ENCODE measurements at places on chromosomes 6 and 20.
A peak's percentile ranks its signal among the peaks of the same experiment; 100 is the strongest.

DNA sequence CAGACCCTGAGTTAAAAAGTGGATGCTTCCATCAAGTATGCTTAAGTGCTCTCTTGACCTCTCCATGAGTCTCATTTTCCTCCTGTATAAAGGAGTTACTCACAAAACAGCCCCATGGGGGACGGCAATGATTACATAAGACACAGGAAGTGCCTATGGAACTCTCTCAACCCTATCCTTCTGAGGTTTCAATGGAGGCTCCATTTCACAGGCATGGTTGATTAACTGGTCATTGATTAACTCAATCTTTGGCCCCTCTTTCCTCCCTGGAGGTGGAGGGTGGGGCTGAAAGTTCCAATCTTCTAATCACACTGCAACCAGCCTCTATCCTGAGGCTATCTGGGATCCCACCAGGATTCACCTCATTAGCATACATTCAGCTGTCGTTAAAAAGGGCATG, 29.3 kb downstream of the CST8 start:
- no peak for DNase-seq

GRCh38 chr20:51802170-51802751, at the start of gene SALL4:
Gene SALL4, minus strand, starts transcription at chr20:51802521. Its CDS starts 113 bp downstream, at chr20:51802408.
- no peak for DNase-seq

DNA sequence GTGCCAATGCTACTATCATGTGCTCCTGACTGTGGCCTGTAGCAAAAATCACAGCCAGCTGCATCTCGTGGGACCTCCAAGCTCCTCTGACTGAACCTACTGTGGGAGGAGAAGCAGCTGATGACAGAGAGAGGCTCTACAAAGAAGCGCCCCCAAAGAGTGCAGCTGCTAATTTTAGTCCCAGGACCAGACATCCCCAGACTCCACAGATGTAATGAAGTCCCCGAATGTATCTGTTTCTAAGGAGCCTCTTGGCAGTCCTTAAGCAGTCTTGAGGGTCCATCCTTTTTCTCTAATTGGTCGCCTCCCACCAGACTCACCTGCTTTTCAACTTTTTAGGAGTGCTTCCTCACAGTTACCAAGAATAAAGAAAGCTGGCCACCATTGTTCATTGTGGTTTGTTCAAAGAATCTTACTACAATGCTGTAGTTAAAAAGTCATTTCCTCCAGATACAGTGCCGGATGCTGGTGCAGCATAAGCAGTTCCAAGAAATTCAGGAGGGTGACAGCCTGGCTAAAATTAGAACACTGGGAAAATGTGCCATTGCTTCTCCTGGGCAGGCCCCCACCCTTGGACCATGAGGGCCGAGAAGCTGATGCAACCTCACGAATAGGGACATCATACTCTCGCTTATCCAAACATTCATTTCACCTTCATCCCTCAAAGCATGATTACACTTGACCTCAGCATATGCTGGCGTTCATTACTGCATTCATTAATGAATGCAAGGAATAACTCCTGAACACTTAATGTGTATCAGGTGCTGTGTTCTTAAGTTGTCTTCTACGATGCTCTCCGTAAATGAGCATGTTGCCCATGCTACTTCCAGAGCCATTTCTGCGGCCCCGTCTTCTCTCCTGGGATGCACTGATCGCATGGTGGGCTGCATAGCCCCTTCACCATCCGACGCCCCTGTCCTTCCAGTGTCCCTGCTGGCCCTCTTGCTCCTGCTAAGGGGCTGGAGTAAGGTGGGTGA, 66.4 kb downstream of the LY86 start:
- no peak for DNase-seq

GRCh38 chr20:36663031-36663430, 17.0 kb upstream of the SLA2 start:
- no peak for DNase-seq

- DNase-seq, result no peak
Measured at GRCh38 chr20:35582131-35582530, 33.5 kb upstream of the SPAG4 start.

DNA sequence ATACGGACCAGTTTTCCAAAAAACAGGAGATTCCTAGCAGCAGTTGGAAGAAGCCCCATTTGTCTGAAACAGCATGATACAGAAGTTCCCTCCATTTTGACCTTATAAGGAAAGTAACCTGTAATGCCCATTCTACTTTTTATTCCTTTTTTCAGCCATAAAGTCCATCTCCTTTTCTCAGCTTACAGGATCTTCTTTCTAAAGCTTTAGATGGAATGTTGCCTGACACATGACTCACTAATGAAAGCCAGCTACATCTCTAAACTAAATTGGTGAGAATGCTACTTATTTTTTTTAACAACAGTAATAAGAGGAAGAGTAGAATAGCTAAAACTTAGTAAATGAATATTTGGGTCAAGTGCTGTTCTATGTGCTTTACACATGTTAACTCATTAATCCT, 234.1 kb downstream of the CDH26 start:
- DNase-seq, result no peak

DNA sequence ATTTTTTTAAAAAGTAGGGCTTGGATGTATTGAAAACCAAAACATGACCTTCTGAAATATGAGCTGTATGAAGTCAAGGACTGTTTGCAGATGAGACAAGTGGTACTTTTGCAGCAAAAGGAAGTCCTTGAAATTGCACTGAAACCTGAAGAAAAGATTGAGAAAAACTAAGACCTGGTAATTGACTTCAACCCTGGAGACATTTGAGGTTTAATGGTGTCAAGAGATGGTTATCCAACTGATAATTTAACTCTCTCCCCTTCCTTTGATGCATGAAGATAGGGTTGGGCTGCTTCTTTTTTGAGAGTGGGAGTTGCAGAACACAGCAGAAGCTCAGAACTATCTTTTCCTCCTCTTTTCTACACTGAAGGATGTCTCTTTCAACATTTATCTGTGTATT, 180.9 kb upstream of the DTNBP1 start:
- DNase-seq, result no peak

GRCh38 chr6:31762878-31763618, 592 bp downstream of the SAPCD1 start:
- no peak for DNase-seq

GRCh38 chr6:122808121-122808885, 19.2 kb downstream of the SMPDL3A start:
- no peak for DNase-seq

- DNase-seq, result no peak
Measured at GRCh38 chr20:15774926-15775325, 798.3 kb downstream of the KIF16B start.

DNA sequence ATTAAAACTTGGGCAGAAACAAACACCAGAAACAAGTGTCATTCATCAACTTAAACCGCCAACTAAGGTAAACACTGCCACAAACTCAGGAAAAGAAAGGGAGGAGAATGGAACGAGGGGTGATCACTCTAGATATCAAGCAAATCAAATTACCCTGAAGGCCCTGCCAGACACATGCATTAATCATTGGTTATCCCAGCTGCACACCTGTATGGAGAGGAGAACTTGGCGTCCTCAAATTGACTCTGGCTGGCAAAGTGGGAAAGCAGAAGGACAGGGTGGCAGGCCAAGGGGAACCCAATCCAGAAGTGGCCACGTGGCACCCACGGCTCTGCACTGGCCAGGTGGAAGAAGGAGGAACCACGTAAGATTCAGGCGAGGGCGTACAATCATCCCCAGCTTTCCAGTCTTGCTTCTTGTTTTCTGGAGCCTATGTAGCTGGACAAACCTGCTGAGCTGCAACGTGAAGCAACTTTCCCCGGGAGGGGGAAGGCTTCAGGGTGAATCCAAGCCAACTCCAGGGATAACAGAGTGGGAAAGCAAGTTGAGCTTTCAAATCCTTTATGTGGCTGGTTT, 156.2 kb upstream of the JARID2 start:
- DNase-seq, result peak; percentile 33

- no peak for DNase-seq
Measured at GRCh38 chr6:133062077-133062476, 179.1 kb upstream of the EYA4 start.

- no peak for DNase-seq
Measured at GRCh38 chr6:42226645-42227143, 9.0 kb upstream of the MRPS10 start.

DNA sequence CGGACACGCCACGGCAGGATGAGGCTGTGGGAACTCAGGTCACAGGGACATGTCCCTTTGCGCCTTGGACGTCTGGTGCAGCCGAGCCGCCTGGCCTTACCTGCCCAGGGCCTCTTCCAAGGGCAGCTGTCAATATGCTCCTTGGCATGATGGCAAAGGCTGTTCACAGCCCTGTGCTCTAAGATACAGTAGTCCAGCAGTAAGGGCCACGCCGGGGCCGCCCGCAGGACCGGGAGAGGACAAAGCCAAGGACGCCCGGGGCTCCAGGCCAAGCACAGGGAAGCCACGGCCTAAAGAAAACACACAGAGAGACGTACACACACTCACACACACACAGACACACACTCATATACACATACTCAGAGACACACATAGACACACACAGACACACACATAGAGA, 13.0 kb downstream of the FOXF2 start:
- no peak for DNase-seq

GRCh38 chr6:128156321-128157111, 255.7 kb upstream of the THEMIS start:
- DNase-seq, result no peak

DNA sequence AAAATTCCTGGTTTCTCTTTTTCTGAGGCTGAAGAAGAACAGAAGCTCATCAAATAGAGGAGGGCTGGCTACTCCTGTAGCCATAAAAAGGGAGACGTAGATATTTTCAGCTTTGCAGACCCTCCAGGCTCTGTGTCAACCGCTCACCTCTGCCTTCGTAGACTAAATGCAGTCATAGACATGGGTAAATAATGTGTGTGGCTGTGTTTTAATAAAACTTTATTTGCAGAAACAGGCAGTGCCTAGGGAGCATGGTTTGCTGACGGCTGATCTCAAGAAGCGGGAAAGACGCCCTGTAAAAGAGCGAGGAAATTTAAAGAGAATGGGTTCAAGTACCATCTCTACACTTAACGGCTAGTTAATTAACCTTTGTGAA, 171.8 kb downstream of the BCAS1 start:
- DNase-seq, result no peak

DNA sequence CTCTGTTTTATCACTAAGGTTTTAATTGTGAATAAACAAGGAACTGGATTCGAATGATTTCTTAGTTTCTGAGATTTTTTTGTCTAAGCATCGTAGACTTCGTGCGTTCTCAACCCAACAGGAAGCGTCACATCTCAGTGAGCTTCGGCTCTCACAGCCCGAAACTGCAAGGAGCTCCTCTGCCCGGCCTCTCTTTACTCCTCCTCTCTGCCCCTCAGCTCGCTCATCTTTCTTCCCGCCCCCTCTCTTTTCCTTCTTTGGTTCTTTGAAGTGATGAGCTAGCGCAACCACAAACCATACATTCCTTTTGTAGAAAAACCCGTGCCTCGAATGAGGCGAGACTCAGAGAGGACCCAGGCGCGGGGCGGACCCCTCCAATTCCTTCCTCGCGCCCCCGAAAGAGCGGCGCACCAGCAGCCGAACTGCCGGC, 480 bp upstream of the NT5E start:
- no peak for DNase-seq

Data from NCI-H1105 (cell line).